ENCODE measurements at places on chromosomes 6 and 20.
A peak's percentile ranks its signal among the peaks of the same experiment; 100 is the strongest.

DNA sequence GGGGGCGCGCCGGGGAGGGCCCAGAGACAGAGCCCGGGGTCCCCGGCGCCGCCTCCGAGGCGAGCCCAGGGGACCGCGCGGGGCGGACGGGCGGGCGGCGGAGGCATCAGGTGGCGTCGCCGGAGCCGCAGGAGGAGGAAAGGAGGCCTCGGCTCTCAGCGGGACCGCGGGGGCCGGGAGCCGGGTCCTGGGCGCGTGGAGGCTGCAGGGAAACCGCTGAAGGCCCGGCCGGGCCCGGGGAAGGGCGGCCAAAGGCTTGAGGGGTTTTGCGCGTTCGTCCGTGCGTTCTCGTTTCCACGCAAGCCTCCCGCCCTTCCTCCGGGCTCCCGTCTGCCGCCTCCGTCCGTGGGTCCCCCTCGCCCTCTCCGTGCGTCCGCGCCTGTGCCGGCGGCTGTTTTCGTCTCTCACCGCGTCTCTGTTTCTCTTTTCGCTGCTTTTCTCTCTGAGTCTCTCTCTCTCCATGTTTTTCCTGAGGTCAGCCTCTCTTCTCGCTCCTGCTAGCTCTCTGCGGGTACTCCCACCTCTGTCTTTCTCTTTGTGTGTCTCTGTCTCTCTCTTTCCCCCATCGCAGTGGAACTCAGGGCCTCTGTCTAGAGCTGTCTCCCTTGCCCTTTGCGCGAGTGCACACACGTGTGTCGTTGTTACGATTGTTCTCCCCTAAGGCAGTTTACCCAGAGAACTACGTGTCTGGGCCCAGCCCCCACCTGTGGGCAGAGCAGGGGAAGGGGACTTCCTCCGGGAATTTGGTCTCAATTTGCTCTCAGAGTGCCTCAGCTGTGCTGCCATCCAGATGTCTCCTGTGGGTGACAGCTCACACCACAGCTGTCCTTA, 2.1 kb downstream of the IRF4 start:
- DNase-seq = peak; percentile 60

DNA sequence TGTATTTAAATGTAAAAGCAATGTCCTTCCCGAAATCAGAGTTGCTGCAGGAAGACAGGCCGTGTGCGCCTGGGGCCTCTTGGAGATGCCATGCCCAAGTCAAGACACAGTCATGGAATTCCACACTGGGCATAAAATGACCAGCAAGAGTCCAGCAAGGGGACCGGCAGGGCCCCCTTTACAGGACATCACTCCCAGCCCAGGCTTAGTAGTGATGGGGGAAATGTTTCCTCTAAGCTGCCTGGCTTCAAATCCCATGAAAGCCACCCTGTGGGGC, 1.9 kb upstream of the PPP1R3G start:
- no peak for DNase-seq

DNA sequence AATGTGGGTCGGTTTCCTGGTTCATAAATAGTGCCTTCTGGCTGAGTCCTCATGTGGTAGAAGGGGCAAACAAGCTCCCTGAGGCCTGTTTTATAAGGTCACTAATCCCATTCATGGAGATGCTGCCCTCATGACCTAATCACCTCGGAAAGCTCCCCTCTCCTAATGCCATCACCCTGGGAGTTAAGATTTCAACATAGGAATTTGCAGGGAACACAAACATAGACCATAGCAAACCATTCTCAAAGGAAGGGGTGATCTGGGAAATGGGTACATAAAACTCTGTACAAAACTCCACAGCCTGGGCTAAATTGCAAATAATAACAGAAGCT, 1.5 kb upstream of the ADTRP start:
- DNase-seq = no peak

GRCh38 chr20:35319871-35320197, 27.6 kb upstream of the FAM83C start:
- no peak for DNase-seq

GRCh38 chr20:24096864-24097450, 108.4 kb upstream of the GGTLC1 start:
- no peak for DNase-seq

GRCh38 chr20:53757472-53757913, 163.9 kb upstream of the ZNF217 start:
- no peak for DNase-seq

DNA sequence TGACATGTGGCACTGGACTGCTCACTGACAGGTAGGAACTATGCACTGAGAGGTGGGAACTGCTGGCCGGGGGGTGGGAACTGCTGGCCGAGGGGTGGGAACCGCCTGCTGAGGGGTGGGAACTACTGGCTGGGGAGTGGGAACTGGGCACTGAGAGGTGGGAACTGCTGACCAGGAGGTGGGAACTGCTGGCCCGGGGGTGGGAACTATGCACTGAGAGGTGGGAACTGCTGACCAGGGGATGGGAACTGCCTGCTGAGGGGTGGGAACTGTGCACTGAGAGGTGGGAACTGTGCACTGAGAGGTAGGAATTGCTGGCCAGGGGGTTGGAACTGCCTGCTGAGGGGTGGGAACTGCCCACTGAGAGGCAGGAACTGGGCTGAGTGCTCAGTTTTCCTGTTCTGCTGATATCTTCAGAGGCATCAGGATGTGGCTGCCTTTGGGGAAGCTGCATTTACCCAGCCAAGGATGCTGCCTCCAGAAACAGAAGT, 90.2 kb downstream of the THBS2 start:
- no peak for DNase-seq

DNA sequence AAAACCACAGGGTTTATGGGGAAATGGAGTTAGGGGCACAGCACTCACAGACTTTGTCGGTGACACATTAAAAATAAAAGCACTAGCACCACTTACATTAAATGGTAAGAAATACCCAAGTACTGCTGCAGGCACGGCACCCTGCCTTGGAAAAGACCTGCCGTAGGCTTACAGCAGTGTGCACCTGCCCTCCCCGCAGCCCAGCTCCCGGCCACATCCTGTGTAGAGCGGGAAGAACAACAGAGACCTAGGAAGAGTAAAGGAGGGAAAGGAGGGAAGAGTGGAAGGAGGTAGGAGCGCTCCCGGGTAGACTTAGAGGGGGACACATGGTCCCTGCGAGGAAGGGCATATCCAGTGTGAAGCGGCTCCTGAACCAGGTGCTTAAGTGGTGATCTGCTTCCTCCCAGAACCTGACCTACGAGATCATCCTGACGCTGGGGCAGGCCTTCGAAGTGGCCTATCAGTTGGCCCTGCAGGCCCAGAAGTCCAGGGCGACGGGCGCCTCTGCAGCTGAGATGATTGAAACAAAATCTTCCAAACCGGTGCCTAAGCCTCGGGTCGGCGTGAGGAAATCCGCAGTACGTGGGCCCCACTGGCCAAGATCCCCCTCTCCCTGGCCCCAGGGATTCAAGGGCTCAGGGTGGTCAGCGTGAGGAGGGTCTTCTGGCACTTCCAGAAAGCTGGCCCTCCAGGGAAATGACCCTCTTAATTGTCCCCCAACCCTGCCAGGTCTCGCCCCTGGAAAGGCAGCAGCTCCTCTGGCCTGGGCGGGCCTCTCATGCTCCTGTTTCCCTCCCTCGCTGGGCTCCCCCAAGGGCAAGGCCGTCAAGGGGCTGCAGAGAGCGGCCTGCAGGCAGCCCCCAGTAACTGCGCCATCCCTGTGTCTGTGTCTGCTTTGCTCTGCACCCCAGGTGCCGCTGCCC, 55.5 kb downstream of the TCP11 start:
- DNase-seq = peak; percentile 56

DNA sequence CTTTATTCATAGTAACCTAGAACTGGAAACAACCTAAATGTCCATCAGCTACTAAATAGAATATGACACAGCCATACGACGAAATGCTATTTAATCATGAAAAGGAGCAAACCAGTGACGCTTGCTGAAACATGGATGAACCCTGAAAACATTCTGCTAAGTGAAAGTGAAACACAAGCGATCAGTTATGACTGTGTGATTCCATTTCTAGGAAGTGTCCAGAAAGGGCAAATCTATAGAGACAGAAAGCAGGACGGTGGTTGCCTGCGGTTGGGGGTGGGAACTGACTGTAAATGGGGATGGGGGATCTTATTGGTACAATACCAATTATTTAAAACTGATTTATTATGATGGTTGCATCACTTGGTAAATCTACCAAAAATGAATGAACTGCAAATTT, 126.8 kb downstream of the IPCEF1 start:
- DNase-seq = no peak

GRCh38 chr6:131368198-131368911, 204.7 kb upstream of the ARG1 start:
- DNase-seq = no peak

DNA sequence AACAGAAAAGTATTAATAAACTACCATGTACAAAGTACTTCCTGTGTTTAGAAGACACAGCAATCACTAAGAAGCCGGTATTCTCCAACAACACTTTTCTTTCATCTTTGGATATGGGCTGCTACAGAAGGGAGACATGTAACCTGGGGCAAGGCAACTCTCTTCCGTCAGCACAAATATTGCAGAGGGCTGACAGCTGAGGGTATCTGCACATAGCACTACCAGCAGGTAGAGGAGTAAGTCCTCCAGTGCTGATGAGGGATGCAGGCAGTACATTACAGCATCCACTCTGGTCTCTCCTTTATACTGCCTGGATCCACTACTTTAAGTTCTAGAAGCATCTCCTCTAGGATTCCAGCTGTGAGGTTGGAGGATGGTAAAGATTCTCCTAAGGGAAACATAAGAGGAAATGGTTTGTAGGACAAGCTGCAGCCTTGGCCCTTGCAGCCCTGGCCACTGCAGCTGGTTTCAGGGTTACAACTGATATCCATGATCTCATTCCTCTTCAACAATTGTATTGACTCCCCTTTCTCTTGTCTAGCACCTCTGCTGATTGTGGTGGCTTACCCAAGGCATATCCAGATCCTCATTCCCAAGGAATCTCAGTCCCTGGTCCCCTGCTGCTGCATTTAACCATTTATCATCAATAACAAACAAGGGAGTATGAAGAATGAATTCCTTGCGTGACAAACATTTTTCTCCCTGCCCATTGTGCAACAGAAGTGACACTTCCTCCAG, 110.7 kb upstream of the ADGRF1 start:
- no peak for DNase-seq

DNA sequence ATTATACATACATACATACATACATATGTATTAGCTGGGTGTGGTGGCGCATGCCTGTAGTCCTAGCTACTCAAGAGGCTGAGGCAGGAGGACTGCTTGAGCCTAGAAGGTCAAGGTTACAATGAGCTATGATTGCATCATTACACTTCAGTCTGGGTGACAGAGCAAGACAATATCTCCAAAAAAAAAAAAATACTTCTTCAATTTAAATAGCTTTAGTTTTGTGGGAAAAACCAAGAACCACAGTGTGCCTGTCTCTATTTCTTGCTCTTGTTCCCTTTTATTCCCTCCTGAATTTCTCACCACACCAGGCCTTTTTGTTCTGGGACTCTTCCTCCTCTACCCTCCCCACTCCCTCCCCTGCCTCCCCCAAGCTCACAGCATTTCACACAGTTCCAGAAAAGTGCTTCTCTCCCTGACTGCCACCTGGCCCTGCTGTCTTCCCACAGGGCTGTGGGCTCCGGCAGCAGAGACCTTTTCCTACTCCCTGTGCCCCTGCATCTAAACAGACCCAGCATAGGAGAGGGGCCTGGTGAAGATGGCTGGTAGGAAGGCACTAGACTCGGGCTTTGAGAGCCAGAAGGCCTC, 1.3 kb downstream of the C20orf203 start:
- DNase-seq = peak; percentile 61

GRCh38 chr6:65790666-65791065, 83.6 kb upstream of the EYS start:
- DNase-seq = no peak

DNA sequence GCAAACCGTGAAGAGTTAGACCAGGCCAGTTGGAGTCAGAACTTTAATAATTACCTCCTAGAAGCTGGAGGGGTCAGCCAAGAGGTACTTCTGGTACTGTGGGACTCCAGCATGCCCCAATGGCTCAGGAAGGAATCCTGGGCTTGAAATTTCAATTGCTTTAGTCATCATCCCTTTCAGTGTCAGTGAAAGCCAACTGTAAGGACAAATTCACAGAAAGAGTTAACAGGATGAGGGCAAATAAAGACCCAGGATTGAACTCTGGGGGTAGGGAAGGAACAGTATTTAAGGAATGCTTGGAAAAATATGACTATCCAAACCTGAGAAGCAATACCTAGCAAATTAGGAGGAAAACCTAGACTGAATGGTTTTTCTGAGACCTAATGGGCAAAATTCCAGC, 735.1 kb upstream of the MARCKS start:
- peak; percentile 18 for DNase-seq

DNA sequence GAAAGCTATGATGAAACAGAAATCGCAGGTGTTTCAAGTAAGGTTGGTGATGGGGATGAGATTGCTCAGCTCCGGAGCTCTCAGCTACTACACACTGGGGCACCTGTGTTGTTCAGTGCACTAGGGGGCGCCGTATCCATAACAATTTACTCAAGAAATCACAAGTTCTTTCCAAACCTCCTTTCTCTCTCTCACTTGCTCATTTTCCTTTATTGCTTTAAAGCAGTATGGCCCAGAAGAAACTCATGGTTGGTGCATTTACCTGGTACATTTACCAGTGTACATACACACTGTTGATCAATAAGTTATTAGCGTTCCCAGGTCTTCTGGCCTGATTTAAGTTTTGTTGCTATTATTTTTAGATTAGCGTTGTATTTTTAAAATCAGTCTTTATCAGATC, 235.2 kb upstream of the TAB2 start:
- DNase-seq = peak; percentile 61

DNA sequence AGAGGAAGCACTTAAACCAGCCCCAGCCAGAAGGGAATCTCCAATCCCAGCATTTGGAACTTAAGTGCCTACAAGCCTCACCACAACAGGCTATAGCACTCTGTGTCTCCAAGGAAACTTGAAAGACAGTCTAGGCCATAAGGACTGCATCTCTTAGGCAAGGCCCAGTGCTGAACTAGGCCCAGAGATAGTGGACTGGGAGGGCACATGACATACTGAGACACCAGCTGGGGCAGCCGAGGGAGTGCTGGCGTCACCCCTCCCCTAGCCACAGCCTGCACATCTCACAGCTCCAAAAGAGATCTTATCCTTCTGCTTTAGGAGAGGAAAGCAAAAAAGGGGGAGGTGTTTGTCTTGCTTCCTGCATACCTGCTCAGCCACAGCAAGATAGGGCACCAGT, 618.5 kb downstream of the COL12A1 start:
- no peak for DNase-seq

GRCh38 chr6:137432054-137432611, 62.1 kb downstream of the OLIG3 start:
- DNase-seq = no peak

DNA sequence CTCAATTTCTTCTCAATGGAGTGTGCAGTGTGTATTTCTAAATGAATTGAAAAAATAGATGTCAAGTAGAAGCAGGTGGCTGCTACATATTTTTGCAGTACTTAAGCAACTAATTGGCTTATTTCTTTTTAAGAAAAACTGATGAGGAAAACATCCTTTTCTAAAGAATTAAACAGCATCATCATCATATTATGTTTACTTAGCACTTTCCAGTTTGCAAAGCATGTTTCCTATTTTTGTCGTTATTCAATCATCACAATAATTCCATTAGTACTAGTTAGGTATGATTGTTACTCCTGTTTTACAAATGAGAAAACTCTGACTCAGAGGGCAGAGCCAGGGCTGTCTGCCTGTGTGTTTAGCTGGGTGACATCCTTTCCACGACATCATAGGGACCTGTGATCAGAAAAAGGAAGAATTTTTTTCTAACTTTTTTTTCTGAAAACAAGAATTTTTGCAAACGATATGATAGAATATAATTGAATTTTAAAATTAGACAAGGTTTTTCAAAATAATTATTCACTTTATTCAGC, 22.7 kb upstream of the BMP6 start:
- DNase-seq = no peak

GRCh38 chr20:19964289-19965265, 52.6 kb upstream of the NAA20 start:
- DNase-seq = no peak
